Mesothelial cell of epicardium (in vitro differentiated cells): ENCODE measurements at places on chromosomes 16 and 17.
A peak's percentile ranks its signal among the peaks of the same experiment; 100 is the strongest.

DNA sequence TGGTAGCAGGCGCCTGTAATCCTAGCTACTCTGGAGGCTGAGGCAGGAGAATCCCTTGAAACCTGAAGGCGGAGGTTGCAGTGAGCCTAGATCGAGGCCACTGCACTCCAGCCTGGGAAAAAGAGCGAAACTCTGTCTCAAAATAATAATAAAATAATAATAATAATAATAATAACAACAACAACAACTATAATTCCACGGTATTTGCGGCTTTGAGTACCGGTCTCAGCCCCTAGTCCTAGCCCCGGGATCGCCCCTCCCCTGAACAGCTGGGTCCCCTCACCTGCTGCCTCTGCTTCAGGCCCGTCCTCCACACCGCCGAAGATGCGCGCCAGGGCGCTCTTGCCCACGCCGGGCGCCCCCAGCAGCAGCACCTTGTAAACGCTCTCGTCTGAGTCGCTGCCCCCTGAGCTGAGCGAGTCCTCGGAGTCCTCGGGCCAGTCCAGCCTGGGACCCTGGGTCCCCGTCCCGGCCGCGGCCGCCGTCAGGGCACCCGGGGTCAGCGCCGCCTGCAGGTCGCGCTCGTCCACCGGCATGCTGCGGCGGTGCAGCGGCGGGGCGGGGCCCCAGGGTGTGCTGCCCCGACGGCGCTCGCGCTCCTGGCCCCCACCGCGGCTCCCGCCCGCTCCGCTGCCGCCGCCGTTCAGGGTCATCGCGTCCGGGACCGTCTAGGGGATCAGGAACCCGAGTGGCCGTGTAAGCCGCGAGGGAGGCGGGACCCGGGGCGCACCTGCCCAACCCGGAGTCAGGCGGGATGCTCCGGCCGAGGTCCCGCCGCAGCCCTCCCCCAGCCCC is 611 bp downstream of the RRAD start:
- no peak for DNase-seq

DNA sequence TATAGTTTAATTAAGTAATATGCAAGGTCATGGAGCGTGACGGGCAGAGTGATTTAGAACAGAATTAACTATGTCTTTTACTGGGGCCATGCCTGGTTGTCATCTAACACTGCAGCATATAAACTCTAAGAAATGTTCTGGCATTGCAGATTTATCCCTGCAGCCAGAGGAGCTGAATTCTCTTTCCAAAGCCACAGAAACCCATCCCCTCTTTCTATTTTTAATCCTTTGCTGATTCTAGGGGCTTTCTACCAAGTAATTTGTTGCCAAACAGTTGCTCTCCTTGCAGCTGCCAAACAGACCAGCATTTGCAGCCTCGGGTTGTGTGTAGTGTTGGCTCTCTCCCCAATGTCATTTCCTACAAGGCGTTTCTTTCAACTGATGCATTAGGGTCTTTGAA is 243.2 kb upstream of the MON1B start:
- no peak for DNase-seq

DNA sequence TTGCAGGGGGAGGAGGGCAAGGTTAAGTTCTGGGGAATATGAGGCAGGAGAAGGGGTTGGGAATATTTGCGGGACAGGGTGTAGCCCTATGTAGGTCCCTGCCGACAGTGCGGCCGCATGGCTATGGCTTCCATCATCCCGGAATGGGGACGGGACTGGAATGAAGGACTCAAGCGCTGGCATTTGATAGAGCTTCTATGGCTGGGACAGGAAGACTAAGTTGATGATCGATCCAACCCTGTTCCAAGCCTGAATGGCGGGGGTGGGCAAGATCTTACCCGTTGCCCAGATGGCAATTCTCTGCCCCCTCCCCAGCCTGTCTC is 47.1 kb downstream of the SRCIN1 start:
- DNase-seq, result no peak

- no peak for DNase-seq
Observed at GRCh38 chr17:74478420-74479100, 12.1 kb downstream of the CD300A start.

GRCh38 chr17:30605027-30605426 is 127.8 kb downstream of the GOSR1 start:
- no peak for DNase-seq

GRCh38 chr16:48366165-48367093 is 18.8 kb downstream of the SIAH1 start:
- DNase-seq, result no peak

GRCh38 chr17:30363715-30364202 is 15.0 kb upstream of the CPD start:
- no peak for DNase-seq

GRCh38 chr17:7356072-7356549 is 1.2 kb downstream of the TMEM95 start:
- DNase-seq, result peak; percentile 82

GRCh38 chr17:42027961-42028790 is 8.3 kb downstream of the NKIRAS2 start:
- no peak for DNase-seq

GRCh38 chr17:55783684-55784245 is 32.9 kb downstream of the PCTP start:
- DNase-seq, result no peak
